ENCODE measurements at places on chromosomes 12 and 14.

DNA sequence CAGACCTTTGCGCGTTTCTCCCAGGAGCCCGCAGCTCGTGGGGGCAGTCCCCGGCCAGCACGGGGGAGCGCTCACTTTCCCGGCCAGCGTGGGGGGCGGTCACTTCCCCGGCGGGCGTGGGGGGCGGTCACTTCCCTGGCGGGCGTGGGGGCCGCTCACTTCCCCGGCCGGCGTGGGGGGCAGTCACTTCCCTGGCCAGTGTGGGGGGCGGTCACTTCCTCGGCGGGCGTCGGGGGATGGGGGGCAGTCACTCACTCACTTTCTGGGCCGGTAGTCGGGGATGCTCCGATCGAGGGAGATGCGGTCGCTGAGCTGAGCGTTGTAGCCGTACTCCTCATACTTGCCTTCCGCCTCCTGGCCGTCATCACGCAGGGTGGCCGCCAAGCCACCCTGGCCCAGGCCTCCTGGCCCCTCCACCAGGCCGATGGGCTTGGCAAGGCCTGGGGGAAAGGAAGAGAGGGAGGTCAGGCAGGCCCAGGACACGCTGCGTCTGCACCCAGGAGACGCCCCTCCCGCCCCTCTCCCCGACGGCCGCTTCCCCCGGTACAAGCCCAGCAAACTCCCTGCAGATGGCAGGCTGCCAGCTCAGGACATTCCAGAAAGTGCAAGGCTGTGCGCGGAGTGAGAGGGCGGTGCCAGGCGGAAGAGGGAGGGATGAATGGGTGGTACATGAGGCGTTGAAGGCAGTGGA lies 43.3 kb downstream of the GALNT9 start:
- no peak for DNase-seq

DNA sequence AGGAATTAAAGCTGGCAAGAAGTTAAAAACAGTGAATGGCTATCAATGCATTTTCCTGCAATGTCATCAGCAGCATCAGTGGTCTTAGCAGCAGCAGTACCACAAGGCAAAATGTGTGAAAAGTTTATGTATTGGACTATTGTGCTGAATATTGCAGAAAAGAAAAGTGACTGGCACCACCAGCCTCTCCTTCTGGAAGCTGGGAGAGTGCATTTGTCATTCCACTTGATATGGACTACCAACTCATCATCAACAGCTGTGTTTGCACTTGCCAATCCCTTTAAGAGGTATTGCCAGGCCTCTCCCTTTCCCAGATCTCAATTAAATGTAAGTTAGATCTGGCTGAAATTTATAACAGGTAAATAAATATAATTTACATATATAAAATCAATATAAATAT lies 151.0 kb upstream of the GZMB start:
- DNase-seq, result no peak

GRCh38 chr14:74841230-74842207 lies 34.4 kb downstream of the PROX2 start:
- DNase-seq, result no peak

GRCh38 chr14:89912667-89913211 lies 41.8 kb downstream of the EFCAB11 start:
- DNase-seq, result peak; percentile 64

- no peak for DNase-seq
These were observed 31.7 kb downstream of the DHRS7 start for GRCh38 chr14:60133487-60133886.

GRCh38 chr12:87430444-87430843 lies 598.8 kb downstream of the C12orf50 start:
- no peak for DNase-seq

DNA sequence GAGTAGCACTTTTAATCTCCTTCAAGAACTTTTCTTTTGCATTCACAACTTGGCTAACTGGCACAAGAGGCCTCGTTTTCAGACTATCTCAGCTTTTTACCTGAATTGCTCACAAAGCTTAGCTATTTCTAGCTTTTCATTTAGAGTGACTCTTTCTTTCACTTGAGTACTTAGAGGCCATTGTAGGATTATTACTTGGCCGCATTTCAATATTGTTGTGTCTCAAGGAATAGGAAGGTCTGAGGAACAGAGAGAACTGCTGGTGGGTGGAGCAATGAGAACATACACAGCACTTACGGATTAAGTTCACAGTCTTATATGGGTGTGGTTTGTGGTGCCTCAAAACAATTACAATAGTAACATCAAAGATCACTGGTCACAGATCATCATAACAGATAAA lies 224.8 kb upstream of the NPAS3 start:
- DNase-seq, result no peak

- no peak for DNase-seq
These were observed 29.9 kb downstream of the GABARAPL1 start for GRCh38 chr12:10242539-10242938.

DNA sequence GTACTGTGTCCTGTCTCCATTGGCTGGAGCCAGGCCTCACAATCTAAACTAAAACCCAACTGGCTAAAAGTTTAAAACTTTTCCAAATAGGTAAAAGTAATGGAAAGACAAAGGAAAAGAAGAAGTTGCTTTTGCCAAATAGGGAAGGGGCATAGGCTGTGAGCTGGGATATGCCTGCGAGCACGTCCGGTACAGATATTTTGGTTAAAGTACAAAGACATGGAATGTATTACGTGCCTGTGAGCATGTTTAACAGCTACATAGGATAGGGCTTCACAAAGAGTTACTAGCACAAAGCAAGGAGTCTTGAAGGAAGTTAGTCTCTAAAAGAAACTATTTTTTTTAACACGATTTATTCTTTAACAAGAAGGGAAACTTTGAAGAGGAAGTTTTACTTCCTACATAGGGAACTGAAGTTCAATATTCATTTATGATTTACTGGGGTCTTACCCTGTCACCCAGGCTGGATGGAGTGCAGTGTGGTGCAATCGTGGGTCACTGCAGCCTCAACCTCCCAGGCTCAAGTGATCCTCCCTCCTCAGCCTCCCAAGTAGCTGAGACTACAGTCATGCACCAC lies 41.9 kb upstream of the INF2 start:
- no peak for DNase-seq

Measured in NCI-H1417 treated with DMSO at 0.1 percent for 48 hours (cell line).